ENCODE measurements at places on chromosomes 4 and X.

- no peak for DNase-seq
Observed at GRCh38 chr4:133775469-133775868, 426.1 kb downstream of the PABPC4L start.

- no peak for DNase-seq
Observed at GRCh38 chrX:2933125-2933900, 4.2 kb upstream of the ARSD start.

DNA sequence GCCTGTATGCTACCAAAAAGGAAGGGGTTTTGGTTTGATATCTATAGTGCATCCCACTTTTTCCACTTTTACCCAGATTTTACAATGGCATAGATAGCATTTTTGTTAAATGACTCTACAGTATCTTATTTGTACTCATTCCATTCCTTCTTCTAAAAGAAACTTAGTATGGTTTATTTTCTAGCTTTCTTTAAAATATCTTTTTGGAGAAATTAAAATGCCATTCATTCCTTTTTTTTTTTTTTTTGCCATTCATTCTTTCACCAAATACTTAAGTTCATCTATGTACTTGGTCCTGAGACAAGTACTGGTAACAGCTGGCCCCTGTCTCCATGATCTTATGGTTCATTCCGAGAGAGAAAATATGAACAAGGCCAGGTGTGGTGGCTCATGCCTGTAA is 49.1 kb downstream of the MID1 start:
- no peak for DNase-seq

DNA sequence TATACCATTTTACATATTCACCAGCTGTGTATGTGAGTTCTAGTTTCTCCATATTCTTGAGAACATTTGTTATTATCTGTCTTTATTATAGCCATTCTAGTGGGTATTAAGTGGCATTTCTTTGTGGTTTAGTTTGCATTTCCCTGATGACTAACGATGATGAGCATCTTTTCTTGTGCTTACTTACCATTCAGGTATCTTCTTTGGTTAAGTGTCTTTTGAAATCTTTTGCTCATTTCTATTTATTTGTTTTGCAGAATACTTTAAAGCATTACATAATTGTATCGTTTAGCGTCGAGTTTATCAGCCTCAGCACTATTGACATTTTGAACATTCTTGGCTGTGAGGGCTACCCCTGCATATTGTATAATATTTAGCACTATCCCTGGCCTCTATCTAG is 85.4 kb downstream of the FRMPD4 start:
- DNase-seq = peak; percentile 72

DNA sequence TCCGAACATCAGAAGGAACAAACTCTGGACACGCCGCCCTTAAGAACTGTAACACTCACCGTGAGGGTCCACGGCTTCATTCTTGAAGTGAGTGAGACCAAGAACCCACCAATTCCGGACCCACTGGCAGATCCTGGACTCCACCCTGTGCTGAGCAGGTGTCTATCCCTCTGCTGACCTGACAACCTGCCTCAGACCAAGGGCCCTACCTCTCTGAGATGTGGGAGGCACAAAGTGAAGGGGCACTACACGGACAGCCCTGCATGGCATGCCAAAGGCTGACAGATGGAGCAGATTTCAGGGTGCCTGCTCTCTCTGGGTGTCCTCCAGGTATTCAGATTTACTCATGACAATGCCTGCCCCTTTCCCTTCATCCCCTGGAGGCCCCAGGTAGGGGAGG is 14.0 kb upstream of the HSFX1 start:
- DNase-seq = no peak

- no peak for DNase-seq
Observed at GRCh38 chr4:113981591-113981990, 2.1 kb upstream of the ARSJ start.

DNA sequence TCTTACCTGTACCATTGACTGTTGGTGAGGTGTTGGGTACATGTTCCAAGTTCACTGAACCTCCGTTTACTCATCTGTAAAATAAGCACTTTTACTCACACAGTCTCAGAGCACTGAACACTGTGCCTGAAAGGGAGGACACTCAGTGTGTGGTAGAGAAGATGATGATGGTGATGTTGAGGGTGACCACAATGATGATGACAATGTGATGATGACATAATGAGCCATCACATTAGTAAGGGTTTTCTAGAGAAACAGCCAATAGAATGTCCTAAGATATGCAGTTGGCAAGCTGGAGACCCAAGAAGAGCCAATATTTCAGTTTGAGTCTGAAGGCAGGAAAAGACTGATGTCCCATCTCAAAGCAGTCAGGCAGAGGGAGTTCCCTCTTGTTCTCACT is 315.4 kb upstream of the IGFBP7 start:
- peak; percentile 73 for DNase-seq

- DNase-seq = peak; percentile 7
Observed at GRCh38 chr4:108361446-108361820, 192.7 kb upstream of the LEF1 start.

DNA sequence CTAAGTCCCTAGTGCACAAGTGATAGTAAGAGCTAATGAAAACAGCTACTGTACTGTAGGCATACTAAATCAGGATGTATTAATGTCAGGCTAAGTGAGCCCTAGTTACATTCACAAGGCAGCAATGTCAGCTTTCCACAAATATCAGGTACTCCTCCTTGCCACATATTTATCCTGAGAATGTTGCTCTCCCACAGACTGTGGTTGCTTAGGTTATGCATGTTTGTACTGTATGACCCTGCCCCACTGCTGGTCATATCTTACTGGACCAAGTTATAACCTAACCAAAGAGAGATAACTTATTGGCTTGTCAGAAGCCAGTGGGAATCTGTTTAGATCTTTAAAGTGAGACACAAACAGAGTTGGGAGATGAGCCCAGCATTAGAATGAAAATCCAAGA is 241.0 kb downstream of the SLC39A8 start:
- no peak for DNase-seq

GRCh38 chrX:135688137-135688536 is 25.3 kb upstream of the CT45A1 start:
- no peak for DNase-seq

- DNase-seq = peak; percentile 78
Observed at GRCh38 chr4:105474099-105474518, 247 bp upstream of the PPA2 start.

DNA sequence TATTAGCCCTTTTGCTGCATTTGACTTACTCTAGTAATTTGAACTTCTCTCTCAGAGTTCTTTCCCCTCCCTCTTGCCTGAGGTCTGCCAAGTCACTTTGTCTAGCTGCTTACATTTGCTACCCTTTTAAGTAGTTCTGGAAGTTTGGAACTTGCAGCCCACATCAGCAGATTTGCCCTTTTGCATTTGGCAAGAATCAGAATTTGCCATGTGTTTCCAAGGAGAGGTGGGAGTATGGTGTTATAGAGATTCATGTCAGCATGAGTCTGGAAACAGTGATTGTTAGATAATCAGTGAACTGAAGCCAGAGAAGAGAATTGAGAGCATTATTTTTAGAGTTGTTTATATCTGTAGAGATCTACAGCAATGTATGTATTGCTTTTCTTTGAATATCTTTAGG is 52.1 kb downstream of the KLHL34 start:
- DNase-seq = no peak

GRCh38 chr4:26342328-26343037 is 21.7 kb downstream of the RBPJ start:
- peak; percentile 94 for DNase-seq

GRCh38 chrX:54659547-54659946 is 129.5 kb downstream of the GNL3L start:
- no peak for DNase-seq

DNA sequence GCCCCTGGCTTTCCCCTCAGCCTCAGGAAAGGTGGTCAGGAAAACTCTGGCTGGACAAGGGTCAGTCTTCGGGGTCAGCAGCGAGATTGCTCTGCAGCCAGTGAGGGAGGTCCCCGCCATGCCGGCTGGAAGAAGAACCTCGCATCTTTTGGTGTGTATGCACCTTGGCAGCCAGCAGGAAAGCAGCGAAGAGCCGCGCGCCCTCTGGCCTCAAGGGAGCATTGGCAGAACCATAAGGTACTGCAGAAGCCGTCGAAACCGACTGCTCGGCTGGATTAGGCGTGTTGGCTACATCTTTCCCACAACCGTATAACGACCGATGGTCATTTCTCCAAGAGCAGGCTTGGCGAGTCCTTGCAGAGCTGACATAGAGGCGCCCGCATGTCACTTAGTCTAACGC is 48.3 kb downstream of the GPR143 start:
- no peak for DNase-seq

DNA sequence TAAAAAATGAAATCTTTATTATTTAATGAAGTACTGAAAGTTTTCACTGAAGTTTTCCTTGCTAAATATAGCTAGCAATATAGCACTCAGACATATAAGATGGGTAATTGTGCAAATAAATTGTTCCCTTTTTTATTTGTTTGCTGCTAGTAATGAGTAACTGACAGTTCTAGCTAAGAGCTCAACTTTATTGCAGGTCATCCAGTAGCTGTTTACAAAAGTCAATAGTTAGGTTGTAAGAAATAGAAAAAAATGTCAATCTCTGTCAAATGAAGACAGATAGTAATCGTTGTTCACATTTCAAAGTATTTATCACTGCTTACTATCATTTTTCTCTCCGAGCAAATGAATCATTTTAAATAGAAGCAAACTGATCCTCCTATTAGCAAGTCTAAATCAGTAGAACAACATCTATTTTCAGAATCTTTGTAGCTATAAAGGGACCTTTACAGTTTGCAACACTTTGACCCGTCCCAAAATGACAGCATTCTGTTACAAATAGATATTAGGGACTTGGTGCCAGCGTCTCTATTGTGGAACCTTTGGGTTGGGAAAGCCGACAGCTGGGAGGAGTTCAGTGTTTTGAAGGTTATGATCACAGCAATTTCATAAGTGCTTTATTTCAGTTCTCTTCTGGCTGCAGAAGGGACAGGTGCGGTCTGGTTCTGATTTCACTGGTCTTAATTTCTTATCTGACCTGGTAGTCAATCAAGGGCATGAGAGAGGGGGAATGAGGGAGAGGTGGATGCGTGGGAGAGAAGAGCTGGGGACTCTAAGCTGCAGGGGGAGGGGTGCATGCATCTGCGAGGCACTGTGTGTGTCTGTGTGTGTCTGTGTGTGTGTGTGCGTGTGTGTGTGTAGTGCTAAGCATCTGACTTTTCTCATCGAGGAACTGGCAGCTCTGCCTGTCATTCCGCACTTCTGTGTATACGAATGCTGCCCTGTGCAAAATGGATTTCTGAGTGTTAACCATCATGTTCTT is 227.9 kb upstream of the PITX2 start:
- DNase-seq = no peak

- DNase-seq = no peak
Observed at GRCh38 chr4:54852054-54852453, 194.3 kb downstream of the KIT start.

DNA sequence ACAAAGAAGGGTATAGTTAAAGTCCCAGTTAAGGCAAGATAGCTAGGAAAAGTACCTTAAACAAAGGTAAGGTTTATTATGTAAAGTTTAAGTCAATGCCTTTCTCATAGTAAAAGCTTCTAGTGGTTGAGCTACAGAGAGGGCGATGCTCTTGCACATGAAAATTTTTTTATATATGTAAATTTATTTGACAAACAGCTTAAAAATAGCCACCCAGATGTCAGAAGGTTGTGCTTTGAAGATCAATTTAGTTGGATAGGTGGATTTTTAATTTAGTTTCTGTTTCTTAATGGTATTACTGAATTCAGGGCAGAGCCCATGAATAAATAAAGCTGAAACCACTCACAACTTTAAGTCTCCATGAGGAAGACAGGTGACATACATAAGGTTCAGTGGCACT is 29.4 kb upstream of the PPP1R2C start:
- no peak for DNase-seq

DNA sequence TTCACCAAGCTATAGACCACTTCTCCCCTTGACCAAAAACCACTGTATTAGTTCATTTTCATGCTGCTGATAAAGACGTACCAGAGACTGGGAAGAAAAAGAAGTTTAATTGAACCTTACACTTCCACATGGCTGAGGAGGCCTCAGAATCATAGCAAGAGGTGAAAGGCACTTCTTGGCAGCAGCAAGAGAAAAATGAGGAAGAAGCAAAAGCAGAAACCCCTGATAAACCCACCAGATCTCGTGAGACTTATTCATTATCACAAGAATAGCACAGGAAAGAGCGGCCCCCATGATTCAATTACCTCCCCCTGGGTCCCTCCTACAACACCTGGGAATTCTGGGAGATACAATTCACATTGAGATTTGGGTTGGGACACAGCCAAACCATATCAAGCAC is 97.8 kb downstream of the DOCK11 start:
- DNase-seq = no peak

DNA sequence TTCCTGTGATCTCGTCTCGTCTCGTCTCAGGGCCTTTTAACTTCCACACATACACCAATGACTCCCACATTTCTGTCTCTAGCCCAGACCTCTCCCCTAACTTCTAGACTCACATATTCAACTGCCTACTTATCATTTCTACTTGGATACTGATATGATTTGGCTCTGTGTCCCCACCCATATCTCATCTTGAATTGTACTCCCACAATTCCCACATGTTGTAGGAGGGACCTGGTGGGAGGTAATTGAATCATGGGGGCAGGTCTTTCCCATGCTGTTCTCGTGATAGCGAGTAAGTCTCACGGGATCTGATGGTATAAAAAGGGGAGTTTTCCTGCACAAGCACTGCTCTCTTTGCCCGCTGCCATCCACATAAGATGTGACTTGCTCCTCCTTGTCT is 8.9 kb downstream of the PHKA2 start:
- DNase-seq = no peak

- DNase-seq = peak; percentile 32
Observed at GRCh38 chr4:185016946-185017758, 1.1 kb upstream of the HELT start.

GRCh38 chr4:177596035-177596434 is 153.8 kb upstream of the AGA start:
- DNase-seq = peak; percentile 83

DNA sequence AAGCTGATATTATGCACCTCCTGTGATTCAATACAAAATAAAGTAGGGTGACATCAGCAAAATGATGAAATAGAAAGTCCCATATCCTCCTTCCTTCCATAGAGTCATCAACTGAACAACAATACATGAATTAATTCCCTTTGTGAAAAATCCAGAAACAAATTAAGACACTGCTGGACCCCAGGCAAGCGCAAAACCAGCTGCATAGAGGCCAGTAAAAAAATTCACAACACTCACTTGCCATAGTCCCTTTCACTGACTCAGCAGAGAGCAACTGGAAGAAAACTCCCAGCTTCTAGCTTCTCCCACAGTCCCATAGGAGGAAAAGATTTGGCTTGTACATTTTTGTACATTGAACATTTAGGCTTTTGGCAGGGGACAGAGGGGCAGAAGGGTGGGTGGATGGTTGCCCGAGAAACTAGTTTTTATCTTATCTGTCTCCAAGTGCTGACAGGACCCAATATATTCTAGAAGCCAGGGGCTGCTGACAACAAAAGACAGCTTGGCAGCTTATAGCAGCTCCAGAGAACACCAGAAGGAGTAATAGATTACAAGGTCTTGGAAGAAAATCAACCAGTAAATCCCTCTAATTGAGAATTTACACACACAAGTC is 124.6 kb downstream of the NDST3 start:
- no peak for DNase-seq

DNA sequence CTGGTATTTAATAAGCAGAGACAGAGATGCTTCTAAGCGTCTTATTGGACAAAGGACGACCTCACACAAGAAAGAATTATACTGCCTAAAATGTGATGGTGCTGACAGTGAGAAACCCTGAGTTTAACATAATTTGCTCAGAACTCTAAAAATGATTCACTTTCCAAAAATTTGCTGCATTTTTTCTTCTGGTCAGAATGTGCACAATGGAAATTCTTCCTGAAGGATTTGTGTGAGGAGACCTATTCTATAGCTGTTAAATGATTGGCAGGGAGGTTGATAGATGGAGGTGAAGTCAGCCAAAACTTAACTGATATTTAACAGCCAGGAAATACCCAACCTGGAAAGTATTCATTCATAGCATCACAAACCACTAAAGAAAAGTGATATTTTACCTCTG is 1.7 kb downstream of the MAGEC3 start:
- no peak for DNase-seq

All from fibroblast of mammary gland (primary cell).